ENCODE measurements at places on chromosomes 2 and 18.
A peak's percentile ranks its signal among the peaks of the same experiment; 100 is the strongest.

- no peak for DNase-seq
Measured at GRCh38 chr2:174827371-174828369, 63.4 kb upstream of the CHRNA1 start.

DNA sequence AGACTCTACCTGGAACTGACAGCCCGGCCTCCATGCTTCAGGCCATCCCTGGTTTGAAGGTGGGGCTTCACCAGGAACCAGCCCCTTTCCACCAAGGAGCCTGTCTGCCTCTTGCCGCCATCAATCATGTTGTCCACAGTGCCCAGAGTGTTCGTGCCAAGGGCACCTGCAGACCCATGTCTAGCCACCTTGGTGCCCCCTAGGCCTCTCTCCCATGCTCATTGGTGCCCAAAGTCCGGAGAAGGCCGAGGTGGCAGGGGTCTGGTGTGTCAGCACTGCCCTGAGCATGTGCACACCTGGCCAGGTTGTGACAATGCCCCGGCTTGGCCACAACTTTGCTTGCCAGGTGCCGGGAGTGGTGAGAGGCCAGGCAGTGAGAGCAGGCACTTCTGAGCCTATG lies 114.8 kb downstream of the COPS8 start:
- DNase-seq: no peak

GRCh38 chr18:5058768-5059695 lies 138.0 kb downstream of the AKAIN1 start:
- DNase-seq: no peak

DNA sequence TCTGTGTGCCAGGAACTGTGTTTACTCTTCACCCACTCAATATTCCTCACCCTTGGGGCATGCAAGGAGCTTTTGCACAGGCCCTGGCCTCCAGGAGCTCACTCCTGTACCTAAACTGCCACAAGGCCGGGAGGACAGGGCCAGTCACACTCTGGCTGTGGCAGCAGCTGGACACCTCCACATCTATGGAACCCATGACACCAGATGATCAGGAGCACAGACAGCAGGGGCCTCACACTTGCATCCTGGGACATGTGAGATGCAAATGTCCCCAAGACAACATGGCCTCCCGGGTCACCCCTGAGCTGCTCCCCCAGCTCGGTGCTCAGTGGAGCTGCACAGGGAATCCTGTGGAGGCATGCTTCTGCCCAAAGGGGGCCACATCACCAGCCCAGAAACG lies 61.8 kb upstream of the SLC66A3 start:
- DNase-seq: no peak

DNA sequence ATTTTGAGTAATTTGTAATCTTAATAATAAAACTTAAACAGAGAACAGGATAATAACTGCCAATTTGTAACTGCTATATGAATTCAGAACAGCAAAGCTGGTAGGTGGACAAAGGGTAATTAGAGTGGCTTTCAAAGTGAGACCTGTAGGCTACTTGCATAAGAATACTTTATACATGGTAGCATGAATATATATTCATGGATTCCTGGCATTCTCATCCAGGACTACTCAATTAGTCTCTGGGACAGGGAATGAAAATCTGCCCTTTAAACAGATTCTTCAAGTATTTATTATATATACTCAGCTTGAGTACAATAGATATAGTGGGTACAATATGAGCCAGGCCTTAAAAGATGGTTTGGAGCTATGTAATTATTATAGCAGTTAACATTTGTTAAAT lies 419.9 kb downstream of the PIK3C3 start:
- DNase-seq: no peak

- DNase-seq: peak; percentile 95
Measured at GRCh38 chr18:2655178-2655953, at the start of gene SMCHD1. Gene SMCHD1 (plus strand): TSS chr18:2655726. CDS start chr18:2656076, 350 bp downstream.

DNA sequence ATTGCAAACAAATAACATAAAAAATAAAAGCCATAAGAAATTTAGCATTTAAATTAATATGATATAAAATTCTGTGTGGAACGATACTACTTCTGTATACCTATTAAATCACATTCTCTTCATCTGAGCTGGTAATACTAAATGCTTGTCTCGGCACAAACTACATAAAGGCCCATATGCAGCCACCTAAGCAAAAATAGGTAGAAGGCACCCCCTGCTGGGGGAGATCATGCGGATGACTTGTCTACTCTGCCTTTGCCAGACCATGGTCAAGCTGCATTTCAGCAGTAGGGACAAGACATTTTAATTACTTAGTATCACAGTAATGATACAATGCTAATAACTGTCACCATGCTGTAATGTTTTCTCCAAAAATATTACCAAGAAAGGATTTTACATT lies 108.0 kb downstream of the CDH19 start:
- peak; percentile 47 for DNase-seq

DNA sequence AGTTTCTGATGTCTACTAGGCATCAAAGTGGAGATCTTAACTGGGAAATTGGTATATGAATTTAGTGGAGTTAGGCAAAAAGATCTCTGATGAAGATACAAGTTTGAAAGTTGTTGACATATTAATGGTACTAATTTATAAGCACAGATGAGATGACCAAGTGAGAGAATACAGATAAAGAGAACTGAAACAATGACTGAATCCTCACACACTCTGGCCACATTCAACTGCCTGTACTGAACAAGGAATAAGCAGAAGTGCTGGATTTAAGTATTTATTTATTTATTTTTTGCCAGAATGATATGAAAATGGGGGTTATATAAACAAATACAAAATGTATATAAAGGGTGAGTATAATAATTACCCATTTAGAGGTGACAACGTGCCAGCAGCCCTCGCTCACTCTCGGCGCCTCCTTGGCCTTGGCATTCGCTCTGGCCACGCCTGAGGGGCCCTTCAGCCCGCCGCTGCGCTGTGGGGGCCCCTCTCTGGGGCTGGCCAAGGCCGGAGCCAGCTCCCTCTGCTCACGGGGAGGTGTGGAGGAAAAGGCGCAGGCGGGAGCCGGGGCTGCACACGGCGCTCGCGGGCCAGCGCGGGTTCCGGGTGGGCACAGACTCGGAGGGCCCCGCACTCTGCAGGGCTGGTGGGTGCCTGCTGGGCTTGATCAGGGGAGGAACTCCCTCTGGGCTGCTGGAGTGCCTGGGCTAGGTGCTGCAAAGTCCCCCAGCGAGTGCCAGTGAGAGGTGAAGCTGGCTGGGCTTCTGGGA lies 1363.9 kb upstream of the CRIM1 start:
- DNase-seq: no peak

- no peak for DNase-seq
Measured at GRCh38 chr2:40488927-40489677, 37.2 kb upstream of the SLC8A1 start.

- DNase-seq: no peak
Measured at GRCh38 chr2:101263377-101263800, 10.7 kb downstream of the CNOT11 start.

DNA sequence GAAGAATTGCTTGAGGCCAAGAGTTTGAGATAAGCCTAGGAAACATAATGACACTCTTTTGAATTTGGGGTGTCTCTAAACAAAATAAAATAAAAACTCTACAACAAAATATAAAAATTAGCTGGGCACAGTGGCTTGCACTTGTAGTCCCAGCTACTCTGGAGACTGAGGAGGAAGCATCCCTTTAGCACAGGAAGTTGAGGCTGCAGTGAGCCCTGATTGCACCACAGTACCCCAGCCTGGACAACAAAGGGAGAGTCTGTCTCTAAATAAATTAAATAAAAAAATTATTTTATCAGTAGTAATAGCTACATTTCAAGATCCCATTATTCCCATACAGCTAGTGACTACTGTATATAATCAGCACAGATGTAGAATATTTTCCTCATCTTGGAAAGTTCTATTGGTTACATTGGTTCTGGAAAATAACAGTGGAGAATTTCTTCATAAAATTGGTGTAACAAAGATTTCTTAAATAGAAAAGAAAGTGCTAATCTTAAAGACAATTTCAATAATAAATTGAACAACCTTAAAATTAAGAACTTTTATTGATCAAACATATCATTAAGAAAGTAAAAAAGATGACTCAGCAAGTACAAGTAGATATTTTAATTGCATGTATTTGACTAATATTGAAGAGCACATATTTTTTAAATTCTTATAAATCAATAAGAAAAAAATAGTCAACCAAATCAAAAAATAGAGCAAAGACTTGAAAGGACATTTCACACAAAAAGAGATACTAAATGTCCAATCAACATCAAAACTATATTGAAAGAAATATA lies 90.4 kb upstream of the KYNU start:
- no peak for DNase-seq

DNA sequence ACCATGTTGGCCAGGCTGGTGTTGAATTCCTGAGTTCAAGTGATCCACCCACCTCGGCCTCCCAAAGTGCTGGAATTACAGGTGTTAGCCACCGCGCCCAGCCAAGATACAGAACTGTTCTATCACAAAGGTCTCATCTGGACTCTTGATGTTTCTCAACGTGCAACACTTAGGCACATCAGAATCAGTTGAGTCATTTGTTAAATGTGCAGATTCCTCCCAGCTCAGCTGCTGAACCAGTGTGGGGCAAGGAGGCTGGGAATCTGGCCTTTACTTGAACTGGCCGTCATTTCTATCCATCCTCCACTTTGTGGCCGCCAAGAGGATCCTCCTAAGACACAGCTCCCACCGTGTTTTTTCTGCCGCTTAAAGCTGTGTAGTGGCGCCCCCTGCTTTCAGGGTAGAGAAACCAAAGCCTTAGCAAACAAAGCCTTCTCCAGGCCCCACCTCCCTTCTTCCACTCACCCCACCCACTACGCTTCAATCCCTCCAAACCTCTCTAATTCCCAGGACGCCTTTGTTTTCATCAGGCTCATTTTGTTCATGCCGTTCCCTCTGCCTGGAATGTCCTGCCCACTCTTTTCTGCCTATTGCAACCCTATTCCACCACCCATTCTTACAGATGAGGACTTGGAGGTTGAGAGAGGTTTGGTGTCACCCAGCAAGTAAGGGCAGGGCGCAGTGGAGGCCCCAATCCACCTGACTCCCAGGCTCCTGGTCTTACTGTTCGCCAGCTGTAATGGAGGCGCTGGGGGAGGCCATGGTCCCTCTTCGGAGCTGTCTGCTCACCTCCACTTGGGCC lies 776 bp upstream of the SPEG start:
- no peak for DNase-seq

DNA sequence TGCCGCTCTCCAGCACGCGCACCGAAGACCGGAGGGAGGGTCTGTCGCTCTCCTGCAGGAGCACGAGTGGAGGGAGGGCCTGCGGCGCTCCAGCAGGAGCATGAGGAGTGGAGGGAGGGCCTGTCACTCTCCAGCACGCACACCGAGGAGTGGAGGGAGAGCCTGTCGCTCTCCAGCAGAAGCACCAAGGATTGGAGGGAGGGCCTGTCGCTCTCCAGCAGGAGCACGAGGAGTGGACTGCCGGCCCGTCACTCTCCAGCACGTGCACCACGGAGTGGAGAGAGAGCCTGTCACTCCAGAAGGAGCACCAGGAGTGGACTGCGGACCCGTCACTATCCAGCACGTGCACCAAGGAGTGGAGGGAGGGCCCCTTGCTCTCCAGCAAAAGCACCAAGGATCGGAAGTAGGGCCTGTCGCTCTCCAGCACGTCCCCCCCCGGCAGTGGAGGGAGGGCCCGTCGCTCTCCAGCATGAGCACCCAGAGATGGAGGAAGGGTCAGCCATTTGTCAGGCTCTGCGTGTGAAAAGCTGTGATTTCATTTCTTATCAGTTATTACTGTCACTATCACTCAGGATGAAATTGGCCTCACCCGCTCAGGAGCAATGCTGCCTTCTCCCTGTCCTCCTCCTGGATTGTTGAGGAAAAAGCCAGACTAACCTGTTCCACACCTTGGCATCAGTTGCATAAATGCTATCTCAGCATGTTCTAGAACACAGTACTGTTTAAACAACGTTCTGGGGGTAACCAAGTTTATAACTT lies 35.9 kb downstream of the ADI1 start:
- no peak for DNase-seq

Data from left lobe of liver (tissue), 2 donors.